ENCODE measurements at places on chromosomes 5 and 9.
A peak's percentile ranks its signal among the peaks of the same experiment; 100 is the strongest.

DNA sequence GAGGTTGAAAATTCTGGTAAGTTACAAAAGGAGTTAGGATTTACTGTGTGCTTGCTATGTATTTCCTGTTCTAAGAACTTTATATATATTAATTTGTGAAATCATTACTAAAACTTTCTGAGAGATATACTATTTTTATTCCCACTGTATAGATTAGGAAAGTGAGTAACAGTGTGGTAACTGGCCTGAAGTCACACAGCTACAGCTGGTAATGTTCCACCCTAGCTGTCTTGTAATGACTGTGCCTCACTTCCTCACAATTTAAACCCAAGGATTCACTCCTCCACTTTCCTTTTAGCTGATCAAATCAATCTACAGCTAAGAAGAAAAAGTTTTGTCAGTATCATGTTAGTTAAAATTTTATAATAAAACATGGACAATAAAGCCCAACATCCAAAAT, 278.8 kb downstream of the GAS1 start:
- no peak for DNase-seq

GRCh38 chr5:91042936-91043255, 340.2 kb downstream of the ARRDC3 start:
- peak; percentile 58 for DNase-seq

DNA sequence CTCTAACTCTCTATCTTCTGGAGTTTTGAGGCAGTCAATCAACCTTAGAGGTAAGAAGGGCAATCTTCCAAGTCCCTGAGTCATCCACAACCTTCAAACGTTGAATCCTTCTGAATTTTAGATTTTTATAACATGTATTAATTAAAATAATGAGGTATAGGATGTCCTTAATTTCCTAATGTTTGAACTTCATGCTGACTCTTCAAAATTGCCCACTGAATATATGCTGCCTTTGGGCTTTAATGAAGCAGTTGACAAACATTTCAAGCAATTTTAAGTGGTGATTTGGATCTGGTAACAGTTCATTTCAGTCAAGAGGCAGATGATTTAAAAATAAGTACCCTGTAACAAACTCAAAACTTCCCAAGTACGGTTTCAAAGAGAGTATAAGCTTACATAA, 26.0 kb downstream of the ERP44 start:
- DNase-seq: no peak

GRCh38 chr5:69484891-69485290, 7.7 kb upstream of the OCLN start:
- peak; percentile 39 for DNase-seq

All from dermis microvascular lymphatic vessel endothelial cell (primary cell).